CD4-positive, alpha-beta T cell treated with Interleukin-2 at 100 ng/mL for 4 hours (primary cell): ENCODE measurements at places on chromosomes 3 and 15.

GRCh38 chr3:73863546-73864079 lies 238.9 kb upstream of the PDZRN3 start:
- no peak for DNase-seq

GRCh38 chr15:62164396-62165103 lies 535 bp downstream of the C2CD4B start:
- no peak for DNase-seq

DNA sequence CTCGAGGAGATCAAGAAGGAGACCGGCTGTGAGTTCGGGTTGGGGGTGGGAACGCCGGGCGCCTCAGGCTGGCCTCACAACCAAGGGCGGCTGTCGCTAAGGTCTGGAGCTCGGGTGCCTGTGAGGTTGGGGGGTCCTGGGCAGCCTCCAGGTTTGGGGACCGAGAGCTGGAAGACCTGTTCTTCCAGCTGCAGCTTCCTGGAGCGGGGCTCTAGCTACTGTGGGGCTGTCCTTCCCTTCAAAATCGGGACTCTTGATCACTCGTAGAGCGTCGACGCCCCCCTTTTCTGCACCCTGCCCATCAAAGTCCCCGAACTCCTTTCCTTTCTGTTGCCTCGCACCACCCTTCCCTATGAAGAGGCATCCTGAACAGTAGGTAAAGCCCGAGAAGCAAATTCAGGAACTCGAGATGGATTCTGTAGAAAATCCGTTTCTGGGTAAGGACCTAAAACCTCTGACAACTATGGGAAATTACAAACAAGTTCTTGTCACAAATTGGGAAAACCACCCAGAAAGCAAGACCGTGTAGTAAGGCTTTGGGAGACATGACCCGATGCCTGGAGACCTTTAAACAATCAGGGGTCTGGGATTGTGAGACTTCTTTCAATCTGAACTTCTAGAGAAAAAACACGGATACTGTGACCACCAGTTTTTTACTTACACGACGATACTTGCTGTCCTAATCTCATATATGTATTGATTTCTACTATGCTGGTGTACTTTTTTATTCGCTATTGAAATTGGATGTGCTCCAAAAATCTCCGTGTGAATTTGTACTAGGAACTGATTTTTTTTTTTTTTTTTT lies 556 bp downstream of the CHP1 start:
- DNase-seq = no peak

DNA sequence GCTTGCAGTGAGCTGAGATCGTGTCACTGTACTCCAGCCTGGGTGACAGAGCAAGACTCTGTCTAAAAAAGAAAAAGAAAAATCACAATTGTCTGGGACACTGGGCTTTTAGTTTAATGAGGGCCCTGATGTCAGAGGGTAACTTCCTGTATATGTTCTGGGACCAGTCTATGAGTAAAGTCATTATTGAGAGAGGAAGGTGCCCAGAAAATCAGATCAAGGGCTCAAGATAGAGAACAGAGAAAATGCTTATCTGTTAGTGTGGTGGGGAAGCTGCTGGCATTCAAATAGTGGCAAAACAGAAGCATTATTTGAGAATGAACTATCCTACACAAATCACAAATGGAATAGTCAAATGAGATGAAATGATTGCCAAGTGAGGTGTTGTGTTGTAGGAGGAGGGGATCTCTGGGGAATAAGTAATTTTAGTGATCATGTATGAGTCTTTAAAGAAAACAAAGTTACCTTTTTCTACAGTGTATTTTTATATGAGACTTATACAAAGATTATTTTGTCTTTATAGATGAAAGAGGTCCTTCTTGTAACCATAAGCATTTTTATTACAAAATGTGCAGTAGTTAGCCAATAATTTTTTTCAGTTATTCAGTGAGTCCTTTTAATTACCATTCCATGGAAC lies 13.4 kb downstream of the ARIH2 start:
- no peak for DNase-seq
